ENCODE measurements at places on chromosomes 12 and 14.

- DNase-seq, result no peak
Measured at GRCh38 chr14:100283984-100284881, 22.0 kb downstream of the SLC25A29 start.

DNA sequence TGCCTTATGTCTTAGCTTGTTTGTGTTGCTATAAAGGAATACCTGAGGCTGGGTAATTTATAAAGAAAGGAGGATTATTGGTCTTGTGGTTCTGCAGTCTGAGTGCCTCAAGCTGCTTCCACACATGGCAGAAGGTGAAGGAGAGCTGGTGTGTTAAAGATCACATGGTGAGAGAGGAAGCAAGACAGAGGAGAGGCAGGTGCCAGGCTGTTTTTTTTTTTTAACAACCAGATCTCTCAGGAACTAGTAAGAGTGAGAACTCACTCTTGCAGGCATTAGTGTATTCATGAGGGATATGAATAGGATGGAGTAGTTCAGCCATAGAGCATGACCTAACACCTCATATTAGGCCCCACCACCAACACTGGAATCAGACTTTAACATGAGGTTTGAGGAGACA, 123.4 kb downstream of the CMAS start:
- no peak for DNase-seq

GRCh38 chr14:92930737-92931602, 8.0 kb downstream of the CHGA start:
- DNase-seq, result no peak

DNA sequence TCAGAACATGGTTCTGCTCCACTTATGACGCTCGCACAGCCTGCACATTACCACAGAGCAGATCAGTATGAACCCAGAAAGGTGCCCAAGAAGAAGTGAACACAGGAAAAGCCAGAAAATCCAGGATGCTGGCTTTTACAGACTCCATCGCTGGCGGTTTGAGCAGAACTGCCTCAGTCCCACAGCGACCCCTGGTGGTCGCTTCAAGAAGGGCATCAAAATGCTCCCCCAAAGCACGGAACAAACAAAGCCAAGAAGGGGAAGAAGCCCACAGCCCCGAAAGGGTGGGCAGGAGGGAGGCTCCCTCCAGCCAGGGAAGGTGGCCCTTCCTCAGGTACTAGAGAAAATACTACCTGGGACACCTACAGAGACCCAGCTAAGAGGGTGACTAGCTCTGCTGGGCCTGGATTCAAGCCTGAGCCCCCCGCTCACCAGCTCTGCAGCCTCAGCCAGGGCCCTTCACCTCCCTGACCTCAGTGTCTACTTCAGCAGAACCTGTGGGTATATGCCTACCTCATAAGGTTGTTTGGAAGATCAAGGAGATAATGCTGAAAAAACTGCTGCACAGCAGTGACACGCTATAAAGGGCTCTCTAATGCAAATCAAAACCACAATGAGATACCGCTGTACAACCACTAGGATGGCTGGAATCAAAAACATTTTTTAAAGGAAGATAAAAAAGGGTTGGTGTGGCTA, 98.1 kb downstream of the NCOR2 start:
- no peak for DNase-seq

GRCh38 chr12:96456265-96456974, 33.0 kb upstream of the CFAP54 start:
- DNase-seq, result no peak

GRCh38 chr12:82504409-82504808, 146.1 kb downstream of the METTL25 start:
- DNase-seq, result no peak

- no peak for DNase-seq
Measured at GRCh38 chr12:108751821-108752220, 20.5 kb upstream of the CORO1C start.

DNA sequence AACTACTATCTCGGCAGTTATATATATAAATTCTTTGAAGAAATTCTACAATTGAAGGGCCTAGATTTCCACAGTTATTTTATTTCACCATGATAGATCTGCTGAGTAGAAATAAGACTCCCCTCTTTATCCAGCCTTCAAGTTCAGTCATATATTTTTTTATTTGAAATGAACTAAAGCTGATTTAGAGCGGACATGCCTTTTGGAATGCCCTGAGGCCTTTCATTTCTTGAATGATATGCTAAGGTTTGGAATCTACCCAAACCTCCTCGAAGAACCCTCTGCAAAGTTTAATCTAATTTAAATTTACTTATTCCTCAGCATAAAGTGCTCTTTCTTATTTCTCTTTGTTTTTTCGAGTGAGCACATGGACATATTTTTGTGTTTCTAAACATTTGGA, 15.1 kb downstream of the SIX1 start:
- DNase-seq, result no peak

- no peak for DNase-seq
Measured at GRCh38 chr14:70425354-70425753, 8.5 kb upstream of the SYNJ2BP start.

DNA sequence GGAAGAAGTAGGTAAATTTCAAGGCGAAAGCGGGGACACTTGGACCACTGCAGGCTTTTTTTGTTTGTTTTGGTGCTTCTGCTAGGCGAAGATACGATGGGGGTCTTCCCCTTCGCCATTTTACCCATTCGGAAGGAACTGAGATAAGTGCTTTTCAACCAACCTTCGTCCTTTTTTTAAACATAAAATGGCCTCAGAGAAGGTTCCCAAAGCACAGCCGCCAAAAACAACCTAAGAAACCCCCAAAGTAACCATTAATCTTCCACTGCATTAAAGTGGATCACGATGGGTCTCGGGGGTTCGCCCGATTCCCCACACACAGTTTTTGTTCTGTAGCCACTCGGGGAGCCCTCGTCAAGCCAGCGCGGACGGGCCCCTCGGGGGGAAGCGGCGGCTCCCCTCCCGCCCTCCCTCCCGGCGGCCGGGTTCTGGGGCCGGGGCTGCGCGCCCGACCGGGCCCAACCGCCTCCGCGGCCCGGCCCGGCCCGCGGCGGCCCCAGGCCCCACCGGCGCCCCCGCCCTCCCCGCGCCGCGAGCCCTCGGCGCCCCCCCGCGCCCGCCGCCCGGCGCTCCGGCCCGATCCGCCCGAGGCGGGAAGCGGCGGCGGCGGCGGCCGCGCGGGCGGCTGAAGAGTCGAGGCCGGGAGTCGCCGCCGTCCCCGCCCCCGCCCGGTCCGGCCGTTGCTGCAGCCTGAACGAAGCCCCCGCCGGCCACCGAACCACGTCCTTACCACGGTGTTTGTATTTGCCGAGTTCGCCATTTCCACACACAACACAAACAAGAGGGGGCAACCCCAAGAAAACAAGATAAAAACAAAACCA, 790 bp downstream of the GTF2A1 start:
- DNase-seq, result peak; percentile 17

- no peak for DNase-seq
Measured at GRCh38 chr12:52730793-52731192, 27.5 kb upstream of the KRT77 start.

GRCh38 chr12:22473212-22473611, 71.1 kb downstream of the C2CD5 start:
- no peak for DNase-seq

DNA sequence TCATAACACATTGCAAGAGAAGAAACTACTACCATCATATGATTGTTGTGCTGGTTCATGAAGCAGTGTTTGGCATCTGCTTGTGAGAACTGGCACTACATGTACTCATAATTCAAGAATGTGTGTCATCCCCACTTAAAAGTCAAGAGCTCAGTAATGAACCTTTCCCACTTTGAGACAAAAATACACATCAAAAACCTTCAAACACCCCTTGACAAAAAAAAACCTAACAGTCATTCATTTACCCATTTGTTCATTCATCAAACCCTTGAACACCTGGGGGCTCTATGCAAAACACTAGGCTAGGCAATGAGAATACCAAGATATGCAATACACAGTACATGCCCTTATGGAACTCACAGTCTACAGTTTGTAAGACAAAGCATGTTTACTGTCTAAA, 40.0 kb downstream of the KIF21A start:
- DNase-seq, result peak; percentile 35

DNA sequence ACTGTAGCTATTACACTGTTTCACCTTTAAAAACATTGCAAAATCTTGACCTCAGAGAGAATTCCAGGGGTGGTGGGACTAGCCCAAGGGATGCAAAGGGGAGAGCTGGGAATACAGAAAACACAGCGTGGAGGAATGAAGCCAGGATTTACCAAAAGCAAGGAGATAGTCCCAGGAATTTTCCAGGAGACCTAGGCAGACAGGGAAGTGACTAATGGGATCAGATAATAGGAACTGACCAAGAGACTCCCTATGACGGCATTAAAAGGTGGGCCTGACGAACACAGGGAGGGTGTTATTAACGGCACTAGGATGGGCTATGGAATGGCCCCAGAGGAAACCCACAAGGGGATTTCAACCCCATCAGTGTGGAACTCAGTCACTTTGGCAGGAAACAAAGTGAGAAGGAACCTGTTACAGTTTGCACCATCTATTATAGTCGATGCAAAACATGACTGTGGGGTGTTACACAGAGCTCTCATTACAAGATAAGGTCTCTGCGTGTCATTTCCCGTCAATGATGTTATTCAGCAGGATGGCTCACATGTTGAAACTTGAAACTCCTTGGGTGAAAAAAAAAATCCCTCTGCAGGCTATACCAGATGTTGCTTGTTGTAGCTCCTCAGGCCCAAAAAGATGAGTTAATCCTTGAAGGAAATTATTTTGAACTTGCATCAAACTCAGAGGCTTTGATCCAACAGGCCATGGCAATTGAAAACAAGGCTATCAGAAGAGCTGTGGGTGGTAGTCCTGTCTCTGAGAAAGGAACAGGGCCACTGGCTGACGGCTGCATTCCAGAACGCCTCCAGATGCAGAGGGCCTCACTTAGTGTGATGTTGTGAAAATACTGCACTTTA, 58.7 kb downstream of the DRAM1 start:
- peak; percentile 82 for DNase-seq

GRCh38 chr12:76864791-76865400, 13.9 kb downstream of the CSRP2 start:
- DNase-seq, result no peak

GRCh38 chr12:87509237-87509820, 519.9 kb downstream of the C12orf50 start:
- peak; percentile 69 for DNase-seq

DNA sequence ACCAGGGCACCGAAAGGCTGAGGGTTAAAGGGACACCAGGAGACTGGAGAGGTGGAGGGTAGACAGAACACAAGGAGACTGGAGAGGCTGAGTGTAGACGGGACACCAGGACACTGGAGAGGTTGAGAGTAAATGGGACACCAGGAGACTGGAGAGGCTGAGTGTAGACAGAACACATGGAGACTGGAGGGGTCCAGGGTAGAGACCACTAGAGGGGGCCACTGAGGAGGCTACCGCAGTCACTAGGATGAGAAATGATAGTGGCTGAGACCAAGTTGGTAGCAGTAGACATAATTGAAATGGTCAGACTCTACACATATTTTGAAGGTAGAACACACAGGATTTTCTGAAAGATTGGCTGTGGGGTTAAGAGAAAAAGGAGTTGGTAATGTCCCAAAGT, 68.2 kb downstream of the PAH start:
- DNase-seq, result no peak

DNA sequence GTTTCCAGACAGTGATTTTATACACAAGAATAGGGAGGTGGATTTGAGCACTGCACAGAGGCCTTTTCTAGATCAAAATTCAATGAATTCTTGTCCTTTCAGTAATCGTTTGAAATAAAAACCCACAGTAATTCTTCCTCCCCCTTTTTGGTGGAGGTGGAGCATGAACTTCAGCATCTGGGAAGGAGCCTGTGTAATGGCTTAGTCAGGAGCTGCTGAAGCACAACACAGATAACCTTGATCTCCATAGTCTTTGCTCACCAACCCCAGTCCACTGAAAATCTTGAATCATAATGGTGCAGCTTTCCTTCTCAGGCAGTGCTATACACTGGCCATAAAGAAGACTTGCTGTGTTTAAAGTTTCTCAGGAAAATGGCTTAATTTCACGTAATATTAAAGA, 6.4 kb upstream of the TBPL2 start:
- peak; percentile 65 for DNase-seq

DNA sequence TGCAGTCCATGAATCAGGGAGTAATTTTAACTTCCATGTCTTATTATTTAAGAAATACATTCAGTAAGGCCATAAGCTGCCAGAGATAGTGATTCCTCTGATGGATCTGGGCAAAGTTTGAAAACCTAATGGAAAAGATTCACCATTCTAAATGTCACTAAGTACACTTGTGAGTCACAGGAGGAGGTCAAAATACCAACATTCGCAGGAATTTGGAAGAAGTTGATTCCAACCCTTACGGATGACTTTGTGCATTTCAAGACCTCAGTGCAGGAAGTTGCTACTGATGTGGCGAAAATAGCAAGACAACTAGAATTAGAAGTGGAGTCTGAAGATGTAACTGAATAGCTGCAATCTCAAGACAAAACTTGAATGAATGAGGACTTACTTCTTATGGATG, 69.8 kb downstream of the OSBPL8 start:
- no peak for DNase-seq

- DNase-seq, result peak; percentile 77
Measured at GRCh38 chr12:124625867-124626675, 58.7 kb upstream of the NCOR2 start.

DNA sequence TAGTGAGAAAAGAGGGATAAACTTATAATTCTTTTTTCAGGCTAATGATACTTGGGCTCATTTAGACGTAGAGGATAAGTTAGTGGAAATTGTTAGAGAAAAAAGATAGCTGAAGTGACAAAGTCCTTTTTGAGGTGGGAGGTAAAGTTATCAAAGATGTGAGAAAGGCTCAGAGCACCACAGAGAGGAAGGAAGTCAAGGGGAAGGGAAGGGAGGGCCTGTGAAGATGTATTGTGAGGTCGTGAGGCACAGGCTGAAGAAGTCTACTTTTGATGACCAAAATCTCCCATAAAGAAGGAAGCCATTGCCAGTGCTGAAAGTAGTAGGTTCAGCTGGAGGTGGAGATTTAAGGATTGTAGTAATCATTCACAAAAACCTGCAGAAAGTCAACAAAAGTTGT, 19.4 kb upstream of the PTGDR start:
- DNase-seq, result no peak

- peak; percentile 67 for DNase-seq
Measured at GRCh38 chr12:52181746-52182145, 10.1 kb downstream of the KRT80 start.

DNA sequence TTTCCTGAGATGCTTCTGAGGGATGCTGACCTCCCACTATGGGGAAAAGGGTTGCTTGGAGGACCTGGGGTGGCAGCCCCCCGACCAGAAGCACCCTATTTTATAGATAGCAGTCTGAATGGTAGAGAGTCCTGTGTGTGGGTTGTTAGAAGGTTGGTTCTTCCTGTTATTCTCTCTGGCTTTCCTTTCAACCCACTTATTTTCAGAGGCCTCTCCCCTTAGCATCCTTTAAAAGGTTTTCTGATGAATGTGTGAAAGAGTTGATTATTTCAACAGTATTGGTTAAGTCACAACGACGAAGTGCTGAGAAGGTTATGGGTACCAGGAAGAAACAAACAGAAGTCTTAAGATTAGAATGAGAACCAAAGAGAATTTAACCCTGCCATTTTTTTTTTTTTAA, 20.8 kb upstream of the MANSC4 start:
- DNase-seq, result no peak

DNA sequence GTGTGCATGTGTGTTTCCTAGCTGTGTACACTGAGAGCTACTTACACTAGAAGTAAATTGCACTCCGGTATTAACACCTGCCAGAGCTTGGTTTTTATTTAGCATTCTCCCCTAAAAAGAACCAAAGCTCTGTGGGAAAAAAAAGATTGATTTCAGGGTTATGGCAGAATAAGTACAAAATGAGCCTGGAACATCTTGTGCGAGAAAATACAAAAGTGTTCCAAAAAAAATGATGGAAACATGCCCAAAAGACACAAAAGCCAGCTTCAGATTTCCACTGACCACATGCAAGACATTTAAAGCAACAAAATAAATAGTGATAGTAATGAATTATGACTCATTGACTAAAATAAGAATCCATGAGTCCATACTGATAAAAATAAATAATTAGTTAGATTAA, 188.3 kb downstream of the GXYLT1 start:
- no peak for DNase-seq

Data from RWPE1 (cell line).